ENCODE measurements at places on chromosomes 6 and 20.

GRCh38 chr6:109235481-109236038 lies 140.3 kb downstream of the CEP57L1 start:
- DNase-seq: no peak

DNA sequence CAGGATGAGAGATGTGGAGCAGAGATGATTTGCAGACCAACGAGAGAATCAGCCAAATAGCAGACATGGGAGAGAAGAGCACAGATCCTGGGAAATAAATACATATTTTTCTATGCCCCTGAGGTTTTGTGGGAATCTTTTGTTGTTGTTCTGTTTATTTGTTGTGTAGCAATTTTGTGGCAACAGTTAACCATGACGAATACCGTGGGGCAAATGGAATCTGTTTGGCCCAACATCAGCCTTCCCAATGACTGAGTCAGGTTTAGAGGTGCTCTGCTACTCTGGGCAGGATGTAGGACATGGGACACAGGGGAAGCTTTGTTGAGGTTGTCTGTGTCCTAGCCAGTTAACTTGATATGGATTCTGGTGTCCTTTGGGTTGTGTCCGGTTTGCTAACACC lies 7.9 kb upstream of the SLC2A10 start:
- DNase-seq: peak; percentile 44

- no peak for DNase-seq
These were observed 192.7 kb downstream of the RNF144B start for GRCh38 chr6:18579869-18580268.

DNA sequence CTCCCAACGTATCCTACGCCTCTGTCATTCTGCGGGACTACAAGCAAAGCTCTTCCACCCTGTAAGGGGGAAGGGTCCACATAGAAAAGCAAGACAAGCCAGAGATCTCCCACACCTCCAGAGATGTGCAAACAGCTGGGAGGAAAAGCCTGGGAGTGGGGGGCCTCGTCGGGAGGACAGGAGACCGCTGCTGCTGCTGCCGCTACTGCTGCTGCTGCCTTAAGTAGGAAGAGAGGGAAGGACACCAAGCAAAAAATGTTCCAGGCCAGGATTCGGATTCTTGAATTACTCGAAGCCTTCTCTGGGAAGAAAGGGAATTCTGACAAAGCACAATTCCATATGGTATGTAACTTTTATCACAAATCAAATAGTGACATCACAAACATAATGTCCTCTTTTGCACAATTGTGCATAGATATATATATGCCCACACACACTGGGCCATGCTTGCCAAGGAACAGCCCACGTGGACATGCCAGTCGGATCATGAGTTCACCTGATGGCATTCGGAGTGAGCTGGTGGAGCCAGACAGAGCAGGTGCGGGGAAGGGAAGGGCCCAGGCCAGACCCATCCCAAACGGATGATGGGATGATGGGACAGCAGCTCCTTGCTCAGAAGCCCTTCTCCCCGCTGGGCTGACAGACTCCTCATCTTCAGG lies 108.8 kb upstream of the RAB32 start:
- DNase-seq: no peak

GRCh38 chr6:20313960-20314530 lies 87.6 kb upstream of the E2F3 start:
- no peak for DNase-seq

DNA sequence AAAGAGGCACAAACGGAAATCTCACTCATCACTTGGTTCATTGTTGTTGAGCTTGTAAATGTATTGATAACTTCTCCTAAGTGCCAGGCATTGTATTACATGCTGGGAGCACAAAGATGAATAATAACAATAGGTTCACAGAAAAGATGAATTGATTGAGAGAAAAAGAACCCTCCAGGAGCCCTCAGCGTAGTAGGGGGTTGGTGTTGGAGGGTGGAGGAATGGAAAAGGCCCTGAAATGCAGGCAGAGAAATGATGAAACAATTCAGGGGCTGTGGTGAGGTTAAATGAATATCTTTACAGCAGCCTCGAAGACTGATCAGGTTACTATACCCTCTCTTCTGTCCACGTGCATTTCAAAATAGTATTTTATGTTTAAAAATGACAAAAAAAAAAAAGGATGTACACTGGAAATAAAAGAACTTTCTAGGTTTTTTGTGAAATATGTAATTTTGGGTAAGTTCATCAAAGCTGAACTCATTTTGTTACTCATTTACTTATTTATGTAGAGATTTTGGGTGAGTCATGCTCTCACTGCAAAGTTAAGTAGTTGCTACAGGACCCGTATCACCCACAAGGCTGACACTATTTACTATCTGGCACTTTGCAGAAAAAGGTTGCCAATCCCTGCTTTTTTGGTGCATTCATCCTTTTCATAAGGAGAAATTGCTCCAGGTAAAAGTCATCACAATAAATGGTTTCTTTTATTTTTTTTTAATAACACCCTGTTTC lies 277.3 kb downstream of the ZNF217 start:
- no peak for DNase-seq

DNA sequence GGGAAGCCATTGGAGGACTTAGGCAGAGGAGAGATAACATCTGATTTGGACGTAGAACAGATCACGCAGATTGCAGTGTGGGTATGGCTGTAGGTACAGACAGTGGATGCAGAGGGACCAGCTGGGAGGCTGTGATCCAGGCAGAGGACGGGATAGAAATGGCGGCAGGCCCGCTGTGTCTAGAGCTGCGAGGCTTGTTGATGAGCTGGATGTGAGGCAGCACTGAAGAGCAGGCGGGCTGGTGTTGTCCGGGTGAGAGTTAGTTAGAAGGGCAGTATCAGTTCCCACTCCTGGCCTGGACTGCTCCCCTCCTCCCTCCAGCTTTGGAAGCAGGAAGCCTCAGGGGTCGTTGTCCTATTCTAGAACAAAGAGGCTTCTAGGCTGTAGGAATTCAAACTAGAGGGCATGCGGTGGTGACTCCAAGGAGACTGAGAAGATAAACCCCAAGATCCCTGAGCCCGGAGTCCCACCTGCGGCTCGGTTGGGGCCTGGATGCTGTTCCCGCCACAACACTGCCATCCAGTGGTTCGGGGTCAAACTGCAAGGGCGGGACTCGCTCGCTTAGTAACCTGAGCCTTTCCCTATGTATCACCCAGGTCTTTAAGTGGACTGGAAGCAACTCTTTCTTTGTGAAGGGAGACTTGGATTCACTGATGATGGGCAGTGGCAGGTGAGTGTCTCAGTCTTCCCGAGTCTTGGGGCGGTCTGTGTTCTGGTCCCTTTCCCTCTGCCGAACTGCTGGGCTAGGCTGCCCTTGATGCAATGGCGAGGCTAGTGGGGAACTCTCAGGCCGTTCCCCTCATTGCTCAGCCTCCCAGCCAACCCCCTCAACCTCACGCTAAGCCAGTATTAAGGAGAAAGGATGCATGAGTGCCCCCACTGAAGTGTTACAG lies 11.2 kb downstream of the TLDC2 start:
- DNase-seq: peak; percentile 81

DNA sequence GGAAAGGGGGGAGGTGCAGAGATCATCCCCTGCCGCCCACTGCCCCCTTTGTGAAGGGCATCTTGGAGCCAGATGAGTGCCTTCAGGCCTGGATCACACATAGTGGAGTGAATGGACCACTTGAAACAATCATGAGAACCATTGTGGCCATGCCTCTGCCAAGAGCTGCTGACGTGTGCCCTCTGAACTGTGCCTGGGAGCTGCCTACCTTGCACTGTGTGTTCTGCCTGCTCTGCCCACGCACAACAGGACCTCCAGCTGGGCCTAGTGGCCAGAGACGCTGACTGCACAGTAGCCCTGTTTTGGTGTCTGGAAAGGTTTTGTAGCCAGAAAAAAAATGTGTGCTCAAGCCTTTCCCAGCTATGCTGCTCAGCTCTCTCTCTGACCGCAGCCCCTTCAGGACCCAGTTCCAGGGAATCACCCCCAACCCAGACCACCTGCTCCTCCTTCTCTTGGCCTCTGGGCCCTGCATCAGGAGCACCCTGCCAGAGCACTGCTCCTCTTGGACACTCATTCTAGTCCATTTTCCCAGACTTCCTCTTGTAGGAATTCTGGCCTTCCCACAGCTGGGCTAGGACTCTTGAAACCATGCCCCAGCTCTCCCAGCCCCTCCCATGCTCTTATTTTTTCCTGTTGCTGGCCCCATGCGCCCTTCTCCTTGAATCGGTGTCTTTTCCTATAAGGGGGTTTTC lies 1.6 kb upstream of the ADIG start:
- DNase-seq: no peak

- DNase-seq: no peak
These were observed 327.4 kb downstream of the KIF16B start for GRCh38 chr20:16245879-16246278.

DNA sequence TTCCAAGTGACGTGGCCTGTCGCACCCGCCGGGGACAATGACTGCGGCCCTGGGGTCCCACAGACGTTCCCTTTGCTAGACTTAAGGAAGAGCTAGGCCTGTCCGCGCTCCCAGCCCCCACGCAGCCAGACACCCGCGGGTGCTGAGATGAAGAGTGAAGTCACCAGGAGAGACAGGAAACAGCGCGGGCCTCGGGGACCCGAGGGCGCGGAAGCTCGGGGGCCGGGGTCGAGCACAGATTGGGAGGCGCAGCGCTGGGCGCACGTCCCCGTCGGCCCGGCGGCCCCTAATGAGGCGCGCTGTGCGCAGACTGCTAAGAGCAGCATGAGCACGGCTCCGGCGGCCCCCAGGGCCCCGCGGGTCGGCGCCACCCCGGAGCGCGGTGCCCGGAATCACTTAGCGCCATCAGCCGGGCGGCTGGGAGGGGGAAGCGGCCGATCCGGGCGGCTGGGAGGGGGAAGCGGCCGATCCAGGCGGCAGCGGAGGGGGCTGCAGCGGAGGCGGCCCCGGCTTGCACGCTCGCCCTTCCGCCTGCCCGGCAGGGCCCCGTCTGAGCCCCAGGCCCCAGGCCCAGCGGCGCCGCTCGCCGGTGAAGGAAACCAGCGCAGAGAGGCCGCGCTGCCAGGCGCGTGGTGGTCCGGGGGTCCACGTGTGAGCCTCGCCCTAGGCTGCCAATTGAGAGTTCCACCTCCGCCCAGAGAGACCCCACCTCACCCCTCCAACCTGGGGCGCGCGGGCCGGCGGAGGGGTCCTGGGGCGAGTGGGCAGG lies 8.3 kb upstream of the AVP start:
- no peak for DNase-seq

- DNase-seq: no peak
These were observed 69.3 kb downstream of the UST start for GRCh38 chr6:148816117-148816516.

GRCh38 chr6:135434095-135434494 lies 63.4 kb downstream of the AHI1 start:
- DNase-seq: no peak

DNA sequence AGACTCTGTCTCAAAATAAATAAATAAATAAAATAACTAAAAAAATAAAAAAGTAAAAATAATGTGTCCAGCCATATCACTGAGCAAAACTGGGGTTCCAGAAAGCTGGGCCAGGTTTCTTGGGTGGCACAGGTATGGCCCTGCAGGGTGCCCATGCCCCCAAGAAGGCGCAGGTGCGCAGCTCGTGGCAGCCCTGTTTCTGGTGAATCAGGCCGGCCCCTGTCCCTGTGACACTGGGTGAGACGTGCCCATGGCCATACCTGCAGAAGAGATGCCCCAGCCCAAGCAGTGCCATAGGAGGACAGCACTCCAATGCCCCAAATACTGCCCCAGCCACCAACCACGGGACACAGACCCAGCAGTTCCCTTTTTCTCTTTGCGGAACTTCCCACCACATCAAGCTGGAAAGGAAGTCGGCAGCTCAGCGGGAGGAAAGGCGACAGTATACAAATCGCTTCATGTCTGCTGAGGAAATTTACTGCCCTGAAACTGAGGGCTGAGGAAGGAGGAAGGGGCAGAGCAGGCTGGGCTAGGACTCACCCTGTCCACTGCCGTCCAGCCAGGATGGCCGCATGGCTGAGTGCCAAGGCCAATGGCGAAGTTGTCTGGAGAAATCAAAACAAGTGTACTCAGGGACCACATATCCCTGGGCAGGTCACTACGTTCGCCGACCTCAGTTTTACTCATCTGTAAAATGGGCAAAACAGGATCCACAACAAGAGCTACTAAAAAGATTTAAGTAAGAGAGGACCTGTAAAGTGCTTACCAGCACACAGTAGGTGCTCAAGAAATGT lies 55.4 kb downstream of the PREX1 start:
- DNase-seq: no peak

DNA sequence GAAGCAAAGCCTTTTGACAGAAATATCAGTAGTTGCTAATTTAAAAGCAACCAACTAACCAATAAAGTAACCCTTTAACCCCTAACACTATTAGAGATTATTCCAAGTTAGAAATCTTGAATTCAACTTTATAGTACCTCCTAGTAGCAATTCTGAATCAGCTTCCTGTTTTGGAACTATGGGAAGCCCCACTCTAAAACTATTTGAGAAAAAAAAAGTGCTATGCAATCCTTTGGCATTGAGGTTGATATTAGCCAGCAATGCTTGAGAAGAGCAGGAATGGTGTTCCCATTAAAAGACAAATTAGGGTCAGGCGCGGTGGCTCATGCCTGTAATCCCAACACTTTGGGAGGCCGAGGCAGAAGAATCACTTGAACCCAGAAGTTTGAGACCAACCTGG lies 306.2 kb upstream of the ZFP64 start:
- no peak for DNase-seq

DNA sequence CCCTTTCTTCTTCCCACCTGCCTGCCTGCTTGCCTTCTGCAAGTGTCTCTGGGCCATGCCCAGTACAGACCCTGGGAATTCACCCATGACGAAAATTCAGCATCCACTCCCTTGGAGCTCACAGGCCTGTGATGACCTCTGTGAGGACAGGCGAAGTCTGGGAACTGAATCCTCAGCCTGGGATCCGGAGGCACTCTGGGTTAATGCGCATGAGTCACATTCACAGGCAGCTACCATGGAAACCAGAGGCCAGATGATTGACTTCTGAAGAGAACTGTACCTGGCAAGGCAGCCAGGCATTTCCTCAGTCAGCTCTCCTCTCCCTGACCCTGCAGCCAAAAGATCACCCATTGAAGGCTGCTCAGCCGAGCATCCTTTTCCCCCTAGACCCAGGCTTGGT lies 41.0 kb downstream of the SLC9A8 start:
- peak; percentile 35 for DNase-seq

DNA sequence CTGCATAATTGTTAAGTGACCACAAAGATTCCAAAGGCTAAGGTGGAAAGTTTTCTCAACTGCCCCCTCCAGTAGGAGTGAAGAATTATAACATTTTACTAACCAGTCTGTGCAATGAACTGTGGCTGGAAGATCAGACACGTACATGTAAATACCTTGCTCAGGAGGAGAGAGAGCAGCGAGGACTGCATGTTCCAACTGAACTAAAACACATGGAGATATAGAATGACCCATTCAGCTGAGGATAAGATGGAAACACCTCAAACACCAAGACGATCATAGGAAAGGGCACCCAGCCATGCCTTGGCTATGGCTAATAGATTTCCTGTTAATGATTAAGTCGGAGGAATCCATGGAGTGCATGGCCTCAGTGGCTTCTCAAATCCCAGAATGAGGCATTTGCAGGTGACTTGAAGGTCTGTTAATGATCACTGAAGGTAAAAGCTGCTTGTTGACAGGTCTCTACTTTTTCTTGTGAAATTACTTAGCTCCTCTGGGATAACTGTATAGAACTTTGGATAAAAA lies 875.6 kb downstream of the TFAP2A start:
- no peak for DNase-seq
